ENCODE measurements at places on chromosomes 12 and 14. TPM values are rescaled to one million over a fixed set of nuclear protein-coding genes. Genes with fewer than 3 reads are reported as not detected.
A peak's percentile ranks its signal among the peaks of the same experiment; 100 is the strongest.

Gene MMP19
- total RNA-seq = 1.5 TPM

Gene COX14
- 76.0 TPM for total RNA-seq

Gene SMIM41
- total RNA-seq = 0.82 TPM

Gene TPPP2
- total RNA-seq = not detected

Gene EML5
- 0.51 TPM for total RNA-seq

Gene AQP5
- total RNA-seq = 10.4 TPM

Gene CLEC12A
- total RNA-seq = not detected

GRCh38 chr12:114093520-114093919 is 127.4 kb upstream of the RBM19 start:
- peak; percentile 5 for DNase-seq

GRCh38 chr12:15600223-15600935 is 188.8 kb downstream of the EPS8 start:
- DNase-seq = no peak

DNA sequence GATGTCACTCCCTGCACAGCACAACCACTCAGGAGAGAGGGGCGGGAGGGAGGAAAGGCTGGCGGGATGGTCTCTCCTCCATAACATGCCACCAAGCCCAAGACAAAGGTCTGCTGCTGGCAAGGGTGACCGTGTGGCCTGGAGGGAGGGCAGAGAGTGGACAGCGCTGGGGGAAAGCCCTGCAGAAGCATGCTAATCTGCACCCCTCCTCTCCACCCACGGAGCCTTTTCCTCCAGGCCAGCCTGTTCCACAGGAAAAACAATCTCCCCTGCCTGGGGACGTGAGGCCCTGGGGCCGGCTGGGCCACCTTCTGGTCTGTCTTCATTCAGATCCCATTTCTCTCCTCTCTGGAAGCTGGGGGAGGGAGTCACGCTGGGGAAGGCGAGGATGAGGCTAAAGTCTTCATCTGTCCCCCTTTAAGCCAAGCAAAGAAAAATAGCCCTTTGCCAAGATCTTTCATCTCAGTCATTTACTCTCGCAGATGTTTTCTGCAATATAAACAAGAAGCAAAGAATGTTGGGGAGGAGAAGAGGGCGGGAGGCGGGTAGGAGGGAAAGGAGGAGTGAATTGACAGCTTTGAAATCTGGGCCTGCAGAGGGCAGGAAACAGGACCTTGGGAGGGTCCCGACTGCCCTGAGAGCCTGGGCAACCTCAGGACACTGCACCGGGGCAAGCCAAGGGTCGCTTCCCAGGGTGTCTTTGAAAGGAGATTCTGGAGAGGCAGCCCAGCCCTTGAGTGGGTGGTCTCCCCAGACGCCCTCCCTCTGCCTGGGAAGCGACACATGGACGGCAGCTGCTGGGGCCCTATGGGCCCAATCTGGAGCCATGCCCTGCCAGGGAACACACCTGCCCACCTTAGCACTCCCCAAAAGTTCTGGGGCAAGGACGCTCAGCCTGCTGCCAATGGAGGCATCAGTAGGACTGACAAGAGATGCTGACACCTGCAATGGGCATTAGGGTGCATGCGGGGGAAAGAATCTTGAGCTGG is 133.6 kb downstream of the ZFP36L1 start:
- DNase-seq = peak; percentile 90

DNA sequence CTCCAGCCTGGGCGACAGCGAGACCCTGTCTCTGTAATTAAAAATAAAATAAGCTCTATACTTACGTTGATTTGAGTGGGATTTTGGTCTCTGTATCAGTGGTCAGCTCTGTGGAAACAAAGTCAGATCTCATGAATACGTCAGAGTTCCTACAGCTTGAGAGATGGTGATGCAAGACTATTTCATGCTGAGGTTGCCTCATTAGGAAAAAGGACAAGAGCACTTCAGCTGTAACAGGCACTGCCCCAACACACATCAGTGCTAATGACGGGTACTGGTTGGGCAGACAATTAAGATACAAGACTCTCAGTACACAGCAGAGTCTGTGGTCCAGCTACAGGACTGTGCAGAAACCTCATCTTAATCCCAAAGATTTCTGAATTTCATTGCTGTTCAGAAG is 246.4 kb upstream of the AMIGO2 start:
- no peak for DNase-seq

- no peak for DNase-seq
Observed at GRCh38 chr12:113837528-113838296, 128.4 kb downstream of the RBM19 start.

DNA sequence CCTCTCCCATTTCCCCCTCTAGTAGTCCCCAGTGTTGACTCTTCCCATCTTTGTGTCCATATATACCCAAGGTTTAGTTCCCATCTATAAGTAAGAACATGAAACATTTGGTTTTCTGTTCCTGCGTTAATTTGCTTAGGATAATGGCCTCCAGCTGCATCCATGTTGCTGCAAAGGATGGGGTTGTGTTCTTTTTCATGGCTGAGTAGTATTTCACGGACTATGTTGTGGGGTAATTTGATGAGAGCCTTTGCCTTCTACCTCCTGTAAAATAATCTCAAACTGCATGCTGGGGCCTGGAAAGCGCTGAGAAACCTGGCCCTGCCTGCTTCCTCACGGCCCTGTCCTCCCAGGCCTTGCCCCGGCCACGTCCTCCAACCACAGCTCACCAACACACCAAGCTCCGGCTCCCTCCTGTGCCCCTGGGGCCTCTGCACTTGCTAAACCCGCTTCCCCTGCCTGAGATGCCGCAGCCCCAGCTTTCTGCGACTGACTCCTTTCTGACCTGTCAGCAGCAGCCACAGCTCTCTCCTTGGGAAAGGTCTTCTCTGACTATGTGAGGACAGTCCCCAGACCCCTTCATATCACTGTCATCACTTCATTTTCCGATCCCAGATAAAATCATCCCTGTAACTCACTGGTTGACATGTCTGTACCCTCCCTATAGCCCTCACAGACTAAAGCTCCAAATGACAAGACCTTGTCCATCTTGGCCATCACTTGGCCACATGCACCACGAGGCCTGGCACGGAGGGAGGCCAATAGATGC is 19.8 kb downstream of the ITPK1 start:
- DNase-seq = no peak

- no peak for DNase-seq
Observed at GRCh38 chr12:76508128-76508980, 51.2 kb downstream of the OSBPL8 start.

- DNase-seq = peak; percentile 44
Observed at GRCh38 chr12:86838711-86839110, 582.5 kb upstream of the MGAT4C start.

DNA sequence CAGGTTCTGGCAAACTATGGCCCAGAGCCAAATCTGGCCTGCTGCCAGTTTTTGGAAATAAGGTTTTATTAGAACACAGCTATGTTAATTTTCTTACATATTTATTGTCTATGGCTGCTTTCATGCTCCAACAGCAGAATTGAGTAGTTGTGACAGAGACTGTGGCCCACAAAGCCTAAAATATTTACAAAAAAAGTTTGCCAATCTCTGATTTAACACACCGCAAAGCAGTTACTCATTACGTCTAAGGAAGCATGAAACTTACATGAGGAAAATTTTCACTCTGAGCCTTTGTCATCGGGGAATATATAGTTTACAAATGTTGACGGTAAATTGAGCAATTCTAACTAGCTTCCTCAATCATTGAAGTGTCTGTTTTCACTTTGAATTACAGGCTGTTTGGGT is 96.5 kb downstream of the UNC79 start:
- peak; percentile 3 for DNase-seq

- DNase-seq = no peak
Observed at GRCh38 chr12:117063162-117063911, 35.9 kb downstream of the TESC start.

GRCh38 chr14:25086821-25087396 is 37.0 kb upstream of the STXBP6 start:
- DNase-seq = no peak

- peak; percentile 55 for DNase-seq
Observed at GRCh38 chr12:56634242-56634836, 4.2 kb upstream of the BAZ2A start.

GRCh38 chr14:78788467-78789360 is 618.5 kb downstream of the NRXN3 start:
- no peak for DNase-seq

DNA sequence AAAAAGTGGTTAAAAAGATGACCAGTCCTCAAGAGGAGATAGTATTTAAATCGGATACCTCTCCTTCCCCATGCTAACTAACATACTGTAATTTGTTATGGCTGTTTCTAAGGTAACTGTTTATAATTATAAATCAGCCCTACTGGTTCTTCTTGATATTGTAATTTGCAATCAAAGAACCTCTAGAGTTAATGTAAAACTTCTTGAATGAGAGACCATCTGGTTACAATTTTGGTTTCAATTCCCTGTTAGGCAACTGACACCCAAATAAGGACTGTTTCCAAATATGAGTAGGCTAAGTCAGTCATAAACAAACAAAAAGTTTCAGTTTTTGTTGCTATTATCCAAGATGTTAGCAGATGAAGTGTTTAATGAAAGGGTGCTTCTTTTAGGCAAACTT is 120.2 kb upstream of the DNM1L start:
- no peak for DNase-seq

- DNase-seq = no peak
Observed at GRCh38 chr12:681568-682256, 18.5 kb upstream of the NINJ2 start.

DNA sequence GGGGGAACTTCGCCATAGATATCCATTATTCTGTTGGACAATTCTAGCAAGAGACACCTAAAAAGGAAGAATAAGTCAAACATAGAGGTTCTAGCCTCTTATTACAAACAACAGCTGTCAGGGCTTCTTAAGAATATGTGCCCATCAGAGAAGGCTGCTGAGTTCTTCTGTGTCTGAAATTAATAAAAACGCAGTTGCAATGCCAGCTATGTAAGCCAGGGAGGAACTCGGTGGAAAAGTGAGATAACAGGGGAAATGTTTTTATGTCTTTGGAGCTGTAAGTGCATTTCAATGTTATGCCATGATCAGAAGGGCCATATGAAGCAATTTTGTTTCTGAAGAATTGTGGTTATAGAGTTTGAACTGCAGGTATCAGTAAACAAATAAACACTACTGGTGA is 95.0 kb downstream of the SYT1 start:
- DNase-seq = no peak

DNA sequence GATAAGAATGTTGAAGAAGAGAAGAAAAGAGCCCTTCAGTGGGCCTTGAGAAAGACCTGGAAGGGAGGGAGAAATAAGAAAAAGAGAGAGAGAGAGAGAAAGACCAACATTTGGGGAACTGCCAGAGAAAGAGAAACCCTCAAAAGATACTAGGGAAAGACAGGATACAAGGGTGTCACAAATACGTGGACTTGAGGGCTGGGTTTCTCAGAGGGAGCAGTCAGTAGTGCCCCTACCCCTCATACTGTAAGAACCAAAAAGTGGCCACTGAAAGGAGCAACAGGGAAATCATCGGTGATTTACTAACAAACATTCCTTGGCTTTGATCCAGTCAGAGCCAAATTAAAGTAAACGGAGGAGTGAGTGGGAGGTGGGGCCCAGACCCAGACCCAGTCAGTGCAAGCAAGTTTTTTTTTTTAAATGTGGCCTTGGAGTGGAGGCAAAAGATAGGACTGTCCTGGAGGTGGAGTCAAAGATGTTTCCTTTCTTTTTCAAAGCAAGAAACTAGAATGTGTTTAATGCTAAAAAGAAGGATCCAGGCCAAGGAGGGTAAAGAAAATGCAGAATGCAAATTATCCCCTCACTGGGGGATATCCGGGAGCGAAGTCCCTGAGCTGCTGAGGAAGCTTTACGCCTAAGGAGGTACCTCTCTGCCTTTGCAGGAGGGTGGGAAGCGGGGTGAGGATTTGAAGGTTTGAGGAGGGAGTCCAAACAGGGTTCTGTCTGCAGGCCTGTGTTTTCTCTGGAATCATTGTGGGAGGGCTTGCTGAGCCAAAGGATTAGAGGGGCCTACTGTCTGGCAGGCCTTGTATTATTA is 143.5 kb upstream of the AMIGO2 start:
- no peak for DNase-seq

GRCh38 chr14:88553886-88554456 is 836 bp downstream of the PTPN21 start:
- DNase-seq = peak; percentile 62

- DNase-seq = peak; percentile 35
Observed at GRCh38 chr12:105431537-105432100, 101.1 kb downstream of the C12orf75 start.

DNA sequence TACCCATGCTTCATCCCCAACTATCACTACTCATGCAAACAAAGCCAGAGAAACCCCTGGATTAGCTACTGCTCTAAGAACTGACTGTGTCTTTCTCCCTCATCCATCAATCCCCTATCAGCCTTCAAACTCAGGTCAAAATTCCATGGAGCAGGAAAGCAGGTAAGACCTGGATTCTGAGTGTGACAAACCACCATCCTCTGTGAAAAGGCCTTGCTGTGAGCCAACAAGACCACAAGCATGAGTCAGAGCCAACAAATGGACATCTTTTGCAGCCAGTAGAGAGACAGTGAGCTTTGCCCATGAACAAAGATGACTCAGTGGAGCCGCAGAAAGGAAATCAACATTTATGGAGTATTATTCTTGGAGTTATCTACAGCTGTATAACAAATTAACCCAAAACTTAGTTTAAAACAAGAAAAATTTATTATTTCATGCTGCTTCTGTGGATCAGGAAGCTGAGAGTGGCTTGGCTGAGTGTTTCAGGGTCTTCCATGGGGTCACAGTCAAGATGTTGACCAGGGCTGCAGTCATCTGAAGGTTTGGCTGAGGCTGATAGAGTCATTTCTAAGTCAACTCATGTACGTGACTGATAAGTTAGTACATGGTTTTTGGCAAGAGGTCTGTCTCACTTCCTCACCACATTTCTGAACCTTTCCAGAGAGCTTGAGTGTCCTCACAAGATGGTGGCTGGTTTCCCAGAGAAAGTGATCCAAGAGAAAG is 61.1 kb downstream of the PITPNM2 start:
- no peak for DNase-seq

DNA sequence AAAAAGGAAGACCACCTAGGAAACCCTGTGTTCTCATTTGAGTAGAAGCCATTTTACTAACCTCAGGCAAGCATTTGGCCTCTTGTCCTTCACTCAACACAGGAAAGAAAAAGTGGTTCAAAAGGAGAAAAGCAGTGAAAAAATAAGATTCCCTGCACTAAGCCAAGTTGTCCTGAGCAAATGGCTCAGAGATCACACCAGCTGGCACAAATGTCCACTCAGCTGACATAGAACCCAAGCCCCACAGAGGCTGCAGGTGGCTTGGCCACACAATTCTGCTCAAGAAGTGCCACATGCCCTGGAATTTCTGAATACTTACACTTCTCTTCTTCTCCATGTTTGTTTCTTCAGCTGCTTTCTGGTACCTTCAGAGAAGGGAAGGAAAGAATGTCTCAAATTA is 52.0 kb downstream of the LIMA1 start:
- DNase-seq = no peak

GRCh38 chr12:5230156-5230555 is 186.5 kb downstream of the KCNA5 start:
- no peak for DNase-seq

GRCh38 chr12:113569806-113570205 is 98.1 kb upstream of the LHX5 start:
- DNase-seq = no peak

GRCh38 chr14:33240466-33240865 is 301.8 kb downstream of the NPAS3 start:
- peak; percentile 17 for DNase-seq

Measured in tongue (tissue), 3 donors.